ENCODE measurements at places on chromosomes 4 and X.
A peak's percentile ranks its signal among the peaks of the same experiment; 100 is the strongest.

GRCh38 chr4:80045786-80046185 lies 27.2 kb downstream of the ANTXR2 start:
- DNase-seq = no peak

GRCh38 chr4:80006935-80007744 lies 65.9 kb downstream of the ANTXR2 start:
- DNase-seq = no peak

DNA sequence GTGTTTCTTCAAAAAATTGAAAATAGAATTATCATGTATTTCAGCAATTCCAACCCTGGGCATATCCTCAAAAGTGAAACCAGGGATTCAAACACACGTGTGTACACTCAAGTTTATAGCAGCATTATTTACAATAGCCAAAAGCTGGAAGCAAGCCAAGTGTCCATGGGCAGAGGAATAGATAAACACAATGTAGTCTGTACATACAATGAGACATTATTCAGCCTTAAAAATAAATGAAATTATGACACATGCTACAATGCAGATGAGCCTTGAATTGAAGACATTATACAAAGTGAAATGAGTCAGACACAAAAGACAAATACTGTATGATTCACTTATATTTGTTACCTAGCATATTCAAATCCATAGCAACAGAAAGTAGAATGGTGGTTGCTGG lies 853.4 kb downstream of the STIM2 start:
- DNase-seq = no peak

DNA sequence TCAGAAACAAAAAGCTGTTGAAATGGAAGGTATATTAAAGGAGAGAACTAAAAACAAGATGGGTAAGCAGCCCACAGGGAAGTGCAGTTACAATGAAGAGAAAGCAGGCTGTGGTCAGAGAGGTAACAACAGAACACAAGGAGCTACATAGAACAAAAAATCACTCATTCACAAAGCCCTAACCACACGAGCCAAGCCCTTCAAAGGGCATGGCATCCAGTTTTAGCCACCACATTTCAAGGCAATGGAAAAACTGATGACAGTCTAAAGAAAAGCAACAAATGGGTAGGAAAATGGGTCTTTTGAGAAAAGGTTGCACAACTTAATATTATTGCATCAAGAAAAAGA lies 37.5 kb downstream of the KDR start:
- DNase-seq = no peak

DNA sequence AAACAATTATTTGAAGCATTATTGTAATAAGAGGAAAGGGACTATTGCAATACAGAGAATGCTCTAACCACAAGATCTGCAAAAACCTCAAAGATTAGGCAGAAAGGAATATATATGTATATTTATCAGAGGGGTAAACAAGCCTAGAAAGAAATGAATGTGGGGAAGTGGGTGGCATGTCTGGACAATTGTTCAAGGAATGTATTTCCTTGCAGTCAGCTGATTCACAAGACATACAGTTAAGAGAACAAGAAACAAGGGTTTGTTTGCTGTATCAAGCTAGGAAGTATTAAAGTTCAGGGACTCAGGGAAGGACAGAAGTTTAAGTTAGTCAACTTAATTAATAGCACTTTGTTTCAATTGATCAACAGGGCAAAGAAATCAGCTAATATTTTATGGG lies 514.7 kb downstream of the CENPC start:
- DNase-seq = no peak

DNA sequence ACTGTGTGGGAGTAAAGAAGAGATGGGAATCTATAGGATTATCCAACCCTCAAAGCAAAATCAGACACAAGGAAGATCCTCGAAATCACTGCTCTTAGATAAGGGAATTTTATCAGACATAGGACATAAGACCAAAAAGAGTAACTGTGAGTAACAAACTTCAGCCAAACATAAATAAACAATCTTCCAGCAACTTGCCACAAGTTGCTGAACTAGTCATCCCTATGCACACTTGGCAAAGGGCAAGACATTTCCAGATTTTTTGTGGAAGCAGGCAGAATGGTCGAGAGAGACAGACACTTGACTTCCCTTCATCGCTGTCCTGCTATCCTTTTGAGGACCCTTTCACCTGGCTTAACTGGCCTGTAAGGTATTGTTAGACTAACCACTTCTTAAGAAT lies 89.6 kb downstream of the KCNIP4 start:
- DNase-seq = no peak

DNA sequence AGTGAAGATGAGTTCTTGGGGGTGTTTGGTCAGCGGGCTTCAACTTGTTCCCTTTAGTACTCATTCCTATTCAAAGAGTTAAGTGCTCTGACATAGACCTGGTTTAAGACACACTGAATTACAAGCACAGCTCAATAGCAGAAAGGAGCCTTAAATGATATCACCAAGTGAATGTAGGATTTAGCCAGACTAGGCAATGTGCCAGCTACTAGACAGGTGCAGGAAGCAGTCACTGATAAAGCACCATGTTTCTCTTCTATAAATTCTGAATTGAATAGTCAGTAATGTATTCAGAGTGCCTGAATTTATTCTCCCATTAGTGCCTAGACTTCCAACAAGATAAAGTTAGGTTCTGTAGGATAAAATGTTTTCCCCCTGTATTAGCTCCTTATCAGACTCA lies 63.6 kb downstream of the ASB9 start:
- peak; percentile 62 for DNase-seq

- no peak for DNase-seq
Measured at GRCh38 chrX:32804034-32804433, 407.3 kb downstream of the DMD start.

- DNase-seq = no peak
Measured at GRCh38 chrX:24332878-24333277, 19.0 kb upstream of the SUPT20HL2 start.

GRCh38 chr4:76758290-76758882 lies 139.6 kb downstream of the SOWAHB start:
- DNase-seq = no peak

DNA sequence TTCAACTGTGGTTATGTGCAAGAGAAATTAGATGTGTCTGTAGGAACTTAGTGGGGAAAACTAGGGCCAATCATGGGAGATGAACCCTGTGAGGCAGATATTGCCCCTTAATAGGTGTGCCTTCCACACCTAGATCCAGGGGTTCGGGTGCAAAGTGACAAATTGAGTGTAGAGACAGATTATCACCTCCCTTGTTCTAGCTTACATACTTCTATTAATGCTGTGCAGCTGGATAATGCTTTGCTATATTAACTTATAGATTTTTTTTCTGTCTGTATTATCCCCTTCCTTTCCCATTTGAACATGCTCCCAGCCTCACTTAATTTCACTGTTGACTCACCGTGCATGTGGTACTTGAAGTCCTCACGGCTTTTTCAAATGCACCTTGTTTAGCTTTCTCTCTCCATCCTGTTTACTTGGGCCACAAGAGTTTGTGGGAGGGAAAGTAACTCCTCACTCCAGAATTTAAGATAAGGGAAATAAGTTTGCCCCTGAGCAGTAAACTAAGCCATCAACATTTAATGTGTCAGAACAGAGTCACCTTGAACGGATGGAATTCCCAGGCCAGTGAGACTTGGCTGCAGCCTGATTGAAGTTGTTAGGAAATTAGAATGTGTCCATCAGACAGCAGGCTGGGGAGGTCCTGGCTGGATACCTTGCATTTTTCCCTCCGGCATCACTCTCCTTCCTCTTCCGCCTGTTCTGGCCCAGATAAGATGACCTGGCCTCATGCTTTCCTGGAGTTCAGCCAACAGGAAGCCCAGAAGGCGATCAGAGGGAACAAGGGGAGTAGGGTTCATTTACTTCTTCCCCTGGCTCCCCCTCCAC lies 478.4 kb downstream of the BCOR start:
- no peak for DNase-seq

DNA sequence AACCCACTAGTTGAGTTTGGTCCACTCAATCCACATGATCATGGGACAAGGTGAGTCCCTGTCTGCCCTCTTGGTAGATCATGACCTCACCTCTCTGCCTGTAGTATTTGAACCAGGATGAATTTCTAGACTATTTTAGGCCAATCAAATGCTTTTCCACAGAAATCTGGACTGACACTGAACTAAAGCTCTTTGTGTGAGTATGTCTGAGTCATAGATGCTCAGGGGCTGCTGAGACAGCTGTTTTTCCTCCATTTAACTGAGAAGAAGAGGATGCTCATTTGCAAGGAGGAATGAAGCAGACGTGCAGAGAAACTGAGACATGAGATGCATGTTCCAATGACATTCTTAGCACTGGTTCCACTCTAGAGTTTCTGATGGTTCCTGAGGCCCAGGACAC lies 77.3 kb upstream of the TMEM47 start:
- DNase-seq = no peak

DNA sequence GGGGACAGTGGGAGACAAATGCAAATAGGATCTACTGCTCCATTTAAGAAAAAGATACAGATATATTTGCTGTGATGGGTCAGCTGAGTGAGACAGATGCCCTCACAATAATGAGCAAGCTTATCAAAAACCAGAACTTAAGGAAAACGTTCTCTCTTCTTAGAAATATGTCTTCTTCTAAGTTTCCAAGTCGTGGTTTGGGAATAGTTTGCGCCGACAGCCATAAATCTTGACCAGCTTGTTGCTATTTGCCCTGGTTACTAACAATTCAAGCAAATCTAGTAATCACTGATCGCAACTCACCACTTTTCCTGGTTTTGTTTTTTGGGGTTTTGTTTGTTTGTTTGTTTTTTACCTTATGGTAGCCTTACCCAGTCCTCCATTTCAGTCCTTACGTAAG lies 67.6 kb upstream of the GUCY1A1 start:
- no peak for DNase-seq

GRCh38 chr4:77305766-77306165 lies 148.8 kb downstream of the CCNG2 start:
- DNase-seq = no peak

DNA sequence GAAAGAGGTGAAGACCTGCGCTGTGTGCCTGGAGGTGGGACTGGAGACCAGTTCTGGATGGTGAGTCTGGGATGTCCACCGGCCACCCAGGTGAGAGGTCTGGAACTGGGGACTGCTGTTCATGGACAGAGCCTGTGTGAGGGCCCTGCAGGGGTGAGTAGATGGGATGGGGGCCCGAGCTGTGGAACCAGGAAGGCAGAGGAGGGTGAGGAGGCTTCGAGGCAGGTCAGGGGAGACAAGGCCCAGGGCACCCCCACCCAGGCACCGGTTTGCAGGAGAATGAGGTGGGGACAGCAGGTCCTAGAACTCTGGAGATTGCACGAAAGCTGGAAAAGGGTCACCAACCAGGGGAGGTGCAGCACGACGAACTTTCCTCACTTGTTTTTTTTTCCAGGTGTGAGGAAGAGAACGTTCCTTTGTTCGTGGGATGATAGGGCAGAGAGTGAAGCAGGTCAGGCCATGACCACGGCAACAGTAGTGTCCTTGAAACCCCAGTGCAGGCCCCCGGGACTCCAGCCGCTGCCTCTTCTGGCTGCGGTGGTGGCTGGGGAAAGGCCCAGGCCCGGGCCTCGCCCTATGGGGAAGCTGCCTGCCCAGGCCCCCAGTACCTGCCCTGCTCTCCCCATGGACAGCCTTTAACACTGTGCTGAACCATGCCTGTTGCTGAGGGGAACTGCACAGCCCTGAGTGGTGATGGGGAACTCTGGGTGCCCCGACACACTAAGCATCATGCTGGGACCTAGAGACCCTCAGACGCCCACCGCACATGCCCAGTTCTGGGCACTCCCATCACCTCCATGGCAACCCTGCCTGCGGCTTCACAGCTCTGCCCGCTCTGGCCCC lies 22.9 kb downstream of the TNIP2 start:
- no peak for DNase-seq

DNA sequence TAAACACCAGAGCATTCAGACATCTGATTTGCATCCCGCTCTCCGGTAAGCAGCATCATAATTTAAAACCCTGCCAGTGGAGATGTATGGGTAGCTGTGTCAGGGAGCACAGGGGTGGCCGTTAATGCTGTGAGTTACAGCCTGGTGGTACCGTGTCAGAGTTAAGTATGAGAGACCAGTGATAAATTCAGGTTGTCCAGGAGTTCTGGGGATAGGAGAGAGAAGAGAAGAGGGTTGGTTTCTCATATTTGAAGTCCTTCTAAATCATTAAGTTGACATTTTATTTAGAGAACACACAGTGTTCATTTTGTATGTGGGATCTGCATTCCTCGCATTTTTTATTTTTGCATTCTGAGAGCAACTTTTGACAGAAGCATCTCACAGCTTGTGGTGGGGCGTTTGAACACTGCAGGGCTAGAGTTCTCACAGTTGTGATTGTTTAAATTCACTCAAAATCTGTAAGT lies 157.6 kb downstream of the DCLK2 start:
- no peak for DNase-seq

- no peak for DNase-seq
Measured at GRCh38 chr4:184114431-184114830, 103.2 kb downstream of the ENPP6 start.

Measured in NCI-H2171 treated with DMSO at 0.1 percent for 48 hours (cell line).